ENCODE measurements at places on chromosomes 5 and 9.

DNA sequence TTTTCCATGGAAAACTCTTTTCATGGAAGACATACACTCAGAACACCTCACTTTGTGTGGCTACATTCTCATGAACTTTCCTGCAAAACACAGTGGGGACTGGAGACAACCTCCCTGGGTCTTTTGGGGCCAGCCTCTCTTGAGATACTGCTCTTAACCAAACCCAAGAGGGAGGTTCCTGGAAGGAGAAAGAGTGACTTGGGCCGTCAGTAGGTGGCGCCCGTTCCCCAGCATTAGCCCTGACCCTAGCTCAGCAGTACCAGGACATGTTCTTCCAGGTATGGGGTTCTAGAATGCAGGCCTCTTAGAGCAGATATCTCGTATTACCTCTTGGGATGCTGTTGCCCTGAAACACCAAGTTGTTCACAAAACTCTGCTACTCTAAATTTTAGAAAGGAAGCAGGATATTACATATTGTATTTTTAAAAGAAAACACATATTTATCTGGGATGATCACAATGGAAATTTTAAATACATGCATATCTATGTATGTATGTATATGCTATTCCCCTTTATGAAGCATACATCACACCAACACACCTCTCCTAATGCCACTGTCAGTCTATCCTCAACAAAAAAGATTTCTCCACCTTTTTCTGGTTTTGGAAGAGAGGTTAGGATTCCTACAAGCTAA, 15.8 kb upstream of the GLIS3 start:
- DNase-seq: peak; percentile 100

- no peak for DNase-seq
Observed at GRCh38 chr5:141506381-141507155, 17.7 kb downstream of the PCDHGC5 start.

GRCh38 chr5:121315786-121316185, 535.9 kb upstream of the FTMT start:
- no peak for DNase-seq

DNA sequence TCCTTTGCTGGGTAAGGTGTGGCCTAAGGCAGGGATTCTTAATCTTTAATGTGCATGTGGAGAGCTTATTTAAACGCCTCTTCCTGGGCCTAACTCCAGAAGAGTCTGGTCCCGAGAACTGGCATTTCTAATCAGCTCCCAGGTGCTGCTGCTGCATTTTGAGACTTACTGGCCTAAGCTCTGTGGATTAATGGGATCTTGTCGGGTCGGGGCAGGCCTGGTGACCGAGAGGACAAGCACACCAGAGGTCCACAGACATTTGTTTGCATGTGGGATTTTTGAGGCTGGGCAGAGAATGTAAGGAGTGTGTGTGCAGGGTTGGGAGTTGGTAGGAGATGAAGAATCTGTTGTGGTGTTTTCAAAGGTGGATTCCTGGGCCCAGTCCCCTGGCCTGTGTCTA, 95.0 kb upstream of the DAP start:
- no peak for DNase-seq

DNA sequence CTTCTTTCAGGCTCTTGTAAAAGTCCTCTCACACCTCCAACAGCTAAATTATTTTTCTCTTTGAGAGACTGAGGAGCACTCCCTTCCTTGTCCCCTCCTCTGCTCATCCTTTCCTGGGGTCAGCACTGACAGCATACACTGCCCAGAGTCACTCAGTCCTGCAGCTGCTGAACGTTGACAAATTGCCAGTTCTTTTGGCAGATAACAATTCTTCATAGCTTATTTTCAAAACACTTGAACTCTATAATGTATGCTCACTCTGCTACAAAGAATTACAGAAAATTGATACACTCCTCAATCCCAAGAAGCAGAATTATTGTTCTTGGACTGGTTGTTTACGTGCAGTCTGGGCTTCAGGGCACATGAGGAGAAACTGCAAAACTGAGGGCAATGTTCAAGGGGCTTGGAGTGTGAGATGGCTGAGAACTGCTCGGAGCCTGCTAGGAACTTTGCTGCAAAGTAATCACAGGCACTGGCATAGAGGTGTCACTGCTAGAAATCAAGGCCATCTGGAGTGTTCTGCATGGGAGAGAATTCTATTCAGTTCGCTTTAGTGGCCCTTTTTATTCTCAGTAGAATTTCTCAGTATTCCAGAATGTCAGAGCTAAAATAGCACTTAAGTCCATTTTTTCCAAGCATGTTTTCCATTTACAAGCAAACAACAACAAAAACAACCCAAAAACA, 96.4 kb upstream of the SPOCK1 start:
- DNase-seq: no peak

- no peak for DNase-seq
Observed at GRCh38 chr5:180194410-180195345, 14.3 kb downstream of the RASGEF1C start.

DNA sequence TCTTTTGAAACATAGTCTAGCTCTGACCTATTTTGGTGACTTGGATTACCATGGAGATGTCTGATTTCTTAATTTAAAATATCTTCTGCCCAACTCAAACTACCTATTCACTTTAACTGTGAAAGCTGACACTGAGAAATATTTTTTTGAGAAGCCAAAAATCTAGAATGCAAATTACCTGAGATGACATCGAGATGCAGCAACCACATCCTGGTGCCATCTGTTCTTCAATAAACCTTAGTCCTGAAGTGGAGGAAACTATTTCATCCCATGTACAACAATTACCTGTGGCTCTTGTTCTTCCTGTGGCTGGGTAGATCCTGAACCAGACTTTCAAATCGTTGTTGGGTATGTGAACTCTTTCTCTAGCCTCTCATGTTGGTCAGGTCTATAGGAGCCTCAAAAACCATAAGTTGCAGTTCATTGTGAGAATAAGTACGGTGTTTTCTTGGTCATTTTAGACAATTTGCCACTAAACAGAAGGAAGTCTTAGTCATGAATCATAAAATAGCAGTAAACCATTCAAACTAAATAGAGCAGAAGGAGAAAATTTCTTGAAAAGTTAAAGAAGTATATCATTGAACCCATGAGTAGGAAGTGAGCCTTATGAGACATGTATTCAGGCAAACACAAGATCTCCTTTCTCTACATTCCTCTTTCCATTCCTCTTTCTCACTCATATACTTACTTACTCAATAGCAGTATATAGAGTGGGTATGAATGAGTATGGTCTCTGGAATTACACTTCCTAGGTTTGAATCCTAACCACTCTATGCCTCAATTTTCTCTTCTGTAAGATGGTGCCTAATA, 176.0 kb downstream of the HMHB1 start:
- DNase-seq: no peak

GRCh38 chr5:20359377-20359776, 371.4 kb upstream of the CDH18 start:
- no peak for DNase-seq

DNA sequence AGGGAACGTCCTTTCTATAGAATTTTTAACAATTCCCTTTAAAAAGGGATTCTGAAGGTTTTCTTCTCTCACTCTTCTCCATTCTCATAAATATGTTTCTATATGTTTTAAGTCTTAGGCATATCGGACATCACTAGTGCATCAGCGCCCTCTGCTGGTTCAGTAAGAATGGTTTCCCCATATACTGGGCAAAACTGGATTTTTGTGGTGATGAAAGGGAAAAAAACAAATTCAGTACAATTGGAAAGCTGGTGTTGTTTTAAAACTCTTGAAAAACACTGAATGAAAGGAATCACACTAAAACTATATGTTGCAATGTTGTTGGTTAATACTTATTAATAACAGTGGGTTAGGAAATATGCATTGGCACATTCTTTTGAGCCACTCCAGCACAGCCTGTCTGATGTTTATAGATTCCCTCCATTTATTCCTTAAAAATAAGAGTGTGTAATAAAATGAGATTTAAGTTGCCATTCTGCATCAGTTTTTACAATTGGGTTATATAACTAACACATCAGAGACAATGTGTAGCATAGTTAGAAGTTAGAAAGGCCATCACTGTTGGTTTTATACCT, 15.8 kb downstream of the CWC27 start:
- peak; percentile 86 for DNase-seq

GRCh38 chr5:111820072-111820471, 63.1 kb upstream of the NREP start:
- peak; percentile 9 for DNase-seq

DNA sequence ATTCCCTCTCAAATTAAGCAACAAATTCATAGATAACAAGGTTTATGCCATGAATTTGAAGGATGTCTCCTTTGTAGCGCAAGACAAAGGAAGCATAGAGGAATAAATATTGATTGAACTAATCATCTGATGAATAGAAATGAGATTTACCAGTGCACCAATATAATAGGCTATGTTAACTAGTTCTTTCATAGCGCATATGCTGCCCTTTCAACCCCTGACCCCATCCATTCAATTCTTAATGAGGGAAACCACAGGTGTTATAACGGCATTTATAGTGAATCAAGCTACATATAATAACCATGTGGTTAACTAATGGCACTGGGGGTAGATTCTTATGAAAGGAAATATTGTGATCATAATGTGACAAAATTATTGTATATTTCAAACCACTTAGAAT, 6.5 kb downstream of the RORB start:
- DNase-seq: no peak

DNA sequence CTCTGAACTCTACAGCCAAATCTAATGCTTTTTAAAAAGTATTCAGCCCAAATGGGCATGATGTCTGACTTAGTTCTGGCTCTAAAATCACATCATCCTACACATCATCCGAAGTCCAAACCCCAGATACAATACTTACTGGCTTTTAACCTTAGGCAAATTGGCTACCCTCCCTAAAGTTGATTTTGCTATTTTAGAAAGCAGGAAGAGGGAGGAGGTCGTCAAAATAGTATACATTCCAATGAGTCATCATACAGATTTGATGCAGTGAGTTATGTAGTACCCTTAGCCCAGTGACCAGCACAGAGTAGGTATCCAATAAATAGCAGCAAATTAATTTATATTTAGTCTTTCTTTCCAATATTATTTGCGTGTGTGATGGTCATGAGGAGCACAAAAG, 582.0 kb upstream of the TUSC1 start:
- no peak for DNase-seq

- no peak for DNase-seq
Observed at GRCh38 chr9:15935661-15936305, 382.9 kb downstream of the CCDC171 start.

DNA sequence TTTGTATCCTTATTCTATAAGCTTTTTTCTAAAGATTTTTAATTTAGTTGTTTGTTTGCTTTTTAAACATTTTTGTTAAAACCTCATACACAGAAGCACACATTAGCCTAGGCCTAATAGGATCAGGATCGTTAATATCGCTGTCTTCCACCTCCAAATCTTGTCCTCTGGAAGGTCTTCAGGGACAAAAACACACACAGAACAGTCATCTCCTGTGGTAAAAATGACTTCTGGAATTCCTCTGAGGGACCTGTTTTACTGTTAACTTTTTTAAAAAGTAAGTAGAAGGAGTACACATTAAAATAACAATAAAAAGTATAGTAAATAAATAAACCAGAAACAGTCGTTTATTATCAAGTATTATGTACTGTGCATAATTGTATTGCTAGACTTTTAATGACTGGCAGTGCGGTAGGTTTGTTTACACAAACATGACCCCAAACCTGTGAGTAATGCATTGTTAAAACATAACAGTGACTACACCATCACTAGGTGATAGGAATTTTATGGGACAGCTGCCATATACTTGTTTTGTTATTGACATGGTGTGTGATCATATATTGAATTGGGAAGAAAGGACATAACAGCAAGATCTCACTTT, 109.6 kb downstream of the ZCCHC7 start:
- no peak for DNase-seq

GRCh38 chr9:95213117-95213516, 104.4 kb downstream of the FANCC start:
- DNase-seq: no peak

GRCh38 chr5:3313569-3313968, 282.1 kb upstream of the IRX1 start:
- DNase-seq: no peak

- DNase-seq: peak; percentile 27
Observed at GRCh38 chr9:106482733-106483132, 380.2 kb upstream of the ZNF462 start.

- peak; percentile 28 for DNase-seq
Observed at GRCh38 chr9:98997604-98998003, 53.9 kb downstream of the COL15A1 start.

GRCh38 chr9:122180633-122181032, 20.9 kb downstream of the MORN5 start:
- peak; percentile 75 for DNase-seq

- DNase-seq: no peak
Observed at GRCh38 chr5:66851306-66851705, 255.1 kb downstream of the MAST4 start.

GRCh38 chr9:80866121-80866520, 823.2 kb downstream of the TLE1 start:
- no peak for DNase-seq

DNA sequence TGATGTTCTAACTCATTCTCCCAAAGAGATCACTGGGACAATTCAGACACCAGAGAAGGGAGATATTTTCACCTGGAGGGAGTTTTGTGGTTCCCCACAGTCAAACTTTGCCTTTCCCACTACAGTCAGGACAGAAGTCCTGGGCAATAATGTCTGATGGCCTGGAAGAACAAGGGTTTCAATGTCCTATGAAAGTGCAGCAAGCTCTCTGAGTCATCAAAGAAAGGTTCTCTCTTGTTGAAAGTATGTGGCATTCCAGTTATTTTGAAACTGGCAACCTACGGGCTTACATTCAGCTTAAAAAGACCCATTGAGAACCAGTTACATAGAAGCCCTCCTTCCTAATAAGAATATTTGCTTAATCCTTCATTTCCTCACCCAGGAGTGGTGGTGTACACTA, 103.9 kb downstream of the INSYN2B start:
- DNase-seq: no peak

DNA sequence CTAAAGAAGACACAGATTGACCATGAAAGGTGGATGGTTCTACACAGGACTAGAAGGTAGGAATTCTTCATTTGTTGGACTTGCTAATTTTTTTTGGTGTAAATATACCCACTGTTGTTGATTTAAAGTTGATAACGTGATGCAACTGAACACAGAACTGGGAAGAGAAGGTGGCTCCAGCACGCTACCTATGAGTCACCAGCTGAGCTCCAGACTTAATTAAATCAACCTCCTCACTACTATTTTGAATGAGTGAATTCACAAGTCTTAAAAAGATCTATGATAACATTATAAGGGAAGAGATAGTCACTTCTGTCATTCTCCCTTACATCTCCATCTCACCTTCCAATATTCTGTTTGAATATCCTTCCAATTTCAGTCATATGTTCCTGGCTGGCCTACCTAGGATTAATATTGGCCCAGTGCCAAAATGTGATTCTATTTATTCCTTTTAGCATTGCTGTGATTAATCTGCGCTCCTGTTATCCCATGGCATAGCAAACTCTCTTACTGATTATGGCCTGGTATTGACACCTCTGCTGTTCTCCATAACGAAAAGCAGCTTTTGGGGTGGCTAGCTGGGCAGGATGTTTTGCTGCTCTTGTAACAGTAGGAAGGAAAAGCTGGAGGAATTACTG, 135.9 kb upstream of the CCDC152 start:
- no peak for DNase-seq

Measured in OCI-M1 (cell line).